Cardiac fibroblast (primary cell): ENCODE measurements at places on chromosomes 13 and 19.
A peak's percentile ranks its signal among the peaks of the same experiment; 100 is the strongest.

- peak; percentile 39 for DNase-seq
Measured at GRCh38 chr13:27283906-27284493, 13.4 kb downstream of the RASL11A start.

DNA sequence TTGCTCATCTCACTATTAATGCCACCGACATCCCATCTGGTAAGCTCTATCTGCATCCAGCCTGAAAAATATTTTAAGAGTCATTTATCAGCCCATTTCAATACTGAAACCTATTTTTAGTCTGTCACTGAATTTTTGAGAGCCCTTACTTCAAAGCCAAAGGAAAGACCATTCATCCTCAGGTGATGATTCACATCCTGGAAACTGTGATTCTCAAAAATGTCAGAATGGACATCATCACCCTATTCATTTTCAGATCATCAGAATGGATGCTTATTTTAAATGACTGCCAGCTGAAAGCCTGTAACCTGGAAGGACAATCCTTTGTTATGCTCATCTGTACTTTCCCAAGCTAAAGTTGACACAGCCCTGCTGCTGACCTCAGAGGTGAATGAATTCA is 27.0 kb downstream of the TNFSF11 start:
- DNase-seq = no peak

- peak; percentile 90 for DNase-seq
Measured at GRCh38 chr13:90867336-90867683, 480.2 kb upstream of the MIR17HG start.

DNA sequence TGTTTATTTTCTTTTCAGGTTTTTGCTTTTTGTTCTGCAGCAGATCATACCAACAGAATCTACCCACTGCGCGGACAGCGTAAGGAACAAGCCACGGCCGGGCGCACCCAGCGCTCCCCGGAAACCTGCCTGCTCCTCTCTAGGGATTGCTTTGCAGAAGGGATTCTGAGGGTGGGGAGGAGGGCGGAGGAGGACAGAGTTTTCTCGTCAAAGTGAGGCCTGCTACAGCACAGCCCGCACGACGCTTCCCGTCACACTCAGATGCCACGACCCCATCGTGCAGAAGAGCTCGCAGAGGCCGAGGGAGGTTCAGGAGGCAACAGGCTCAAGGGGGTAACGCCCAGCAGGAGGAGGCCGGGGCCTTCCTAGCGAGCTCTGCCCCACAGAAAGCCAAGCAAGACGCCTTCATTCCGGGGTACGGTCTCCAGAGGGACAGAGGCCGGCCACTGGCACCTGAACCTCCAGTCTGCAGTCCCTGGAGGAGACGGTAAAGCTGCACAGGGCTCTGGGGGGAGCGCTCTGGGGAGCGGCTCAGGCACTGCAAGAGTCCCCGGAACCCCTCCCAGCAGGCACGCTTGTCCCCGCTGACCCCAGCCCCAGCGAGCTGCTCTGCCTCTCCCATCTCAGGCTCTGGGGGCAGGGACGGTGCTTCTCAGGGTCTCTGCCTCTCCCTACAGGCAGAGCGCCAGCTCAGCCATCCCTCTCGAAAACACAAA is 6.9 kb downstream of the REXO1 start:
- DNase-seq = no peak
